ENCODE measurements at places on chromosomes 16 and 17.

GRCh38 chr17:9537177-9537776 is 38.3 kb downstream of the STX8 start:
- no peak for DNase-seq

- DNase-seq = no peak
These were observed 20.9 kb upstream of the NSRP1 start for GRCh38 chr17:30095507-30096244.

DNA sequence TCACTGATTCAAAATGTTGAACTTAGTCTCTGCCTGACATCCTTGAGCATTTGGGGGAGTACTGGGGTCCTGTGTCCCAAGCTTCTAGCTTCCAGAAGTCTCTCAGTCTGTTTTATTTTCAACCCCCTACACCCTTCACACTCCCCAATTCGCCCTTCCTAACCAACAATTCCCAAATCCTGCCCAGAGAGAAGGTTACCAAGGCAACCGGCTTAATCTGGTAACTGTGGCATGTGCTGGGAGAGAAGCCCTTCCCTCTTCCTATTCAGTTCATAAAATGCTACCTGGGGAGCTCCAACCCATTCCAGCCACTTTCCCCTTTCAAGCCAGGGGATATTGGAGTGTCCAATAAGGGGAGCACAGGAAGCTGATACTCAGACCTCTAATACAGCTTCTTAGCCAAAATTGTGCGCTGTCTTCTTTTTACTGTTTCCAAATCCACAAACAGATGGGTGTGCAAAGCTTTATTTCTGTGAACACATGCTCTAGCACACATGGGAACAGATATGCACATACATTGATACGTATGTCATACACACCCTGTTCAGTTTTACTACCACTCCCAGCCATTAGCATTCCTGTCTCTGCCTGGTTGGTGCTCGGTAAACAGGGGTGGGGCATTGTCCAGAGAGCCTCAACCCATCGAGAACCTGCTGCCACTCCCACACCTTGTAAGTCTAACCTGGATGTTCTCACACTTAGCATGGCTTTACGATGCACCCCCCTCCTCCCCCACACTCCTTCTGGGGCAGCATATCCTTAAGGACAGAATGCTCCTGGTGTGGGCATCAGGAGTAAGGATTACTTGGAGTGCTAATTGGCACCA is 1.1 kb upstream of the RAPGEFL1 start:
- DNase-seq = no peak

GRCh38 chr16:709566-710499 is 4.2 kb upstream of the FBXL16 start:
- no peak for DNase-seq

GRCh38 chr17:68200689-68201417 is 47.0 kb upstream of the AMZ2 start:
- DNase-seq = peak; percentile 88

DNA sequence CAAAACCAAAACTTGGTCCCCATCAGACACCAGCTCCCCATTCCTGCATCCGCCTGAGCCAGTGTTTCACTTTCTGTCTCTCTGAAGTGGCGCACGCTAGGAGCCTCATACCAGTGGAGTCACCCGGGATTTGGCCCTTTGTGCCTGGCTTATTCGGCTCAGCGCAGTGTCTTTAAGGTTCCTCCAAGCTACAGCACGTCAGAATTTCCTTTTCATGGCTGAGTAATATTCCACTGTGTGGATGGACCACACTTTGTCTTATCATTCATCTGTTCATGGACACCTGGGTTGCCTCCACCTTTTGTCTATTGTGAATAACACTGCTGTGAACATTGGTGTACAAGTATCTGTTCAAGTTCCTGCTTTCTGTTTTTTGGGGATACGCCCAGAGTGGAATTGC is 45.2 kb upstream of the CHMP6 start:
- no peak for DNase-seq

- DNase-seq = no peak
These were observed 10.7 kb upstream of the GSDMA start for GRCh38 chr17:39951924-39952679.

DNA sequence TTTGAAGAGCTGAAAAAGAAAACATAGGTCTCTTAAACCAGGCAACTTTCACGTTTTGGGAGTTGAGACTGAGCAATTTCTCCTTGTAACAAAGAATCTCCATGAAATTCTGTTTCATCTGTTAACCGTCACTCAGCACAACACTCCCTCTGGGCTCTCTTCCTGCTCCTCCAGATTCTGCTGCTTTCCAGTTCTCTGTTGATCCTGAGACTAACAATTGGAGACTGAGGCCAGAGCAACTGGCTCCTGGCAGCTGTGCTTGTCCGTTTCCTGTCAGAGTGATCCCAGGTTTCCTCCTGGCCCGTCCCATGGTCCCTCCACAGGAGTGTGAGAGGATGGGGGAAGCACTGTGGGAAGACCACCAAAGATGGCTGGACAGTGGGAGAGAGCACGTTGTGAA is 32.5 kb downstream of the IST1 start:
- no peak for DNase-seq

- no peak for DNase-seq
These were observed 239.4 kb downstream of the MSI2 start for GRCh38 chr17:57495771-57496170.

DNA sequence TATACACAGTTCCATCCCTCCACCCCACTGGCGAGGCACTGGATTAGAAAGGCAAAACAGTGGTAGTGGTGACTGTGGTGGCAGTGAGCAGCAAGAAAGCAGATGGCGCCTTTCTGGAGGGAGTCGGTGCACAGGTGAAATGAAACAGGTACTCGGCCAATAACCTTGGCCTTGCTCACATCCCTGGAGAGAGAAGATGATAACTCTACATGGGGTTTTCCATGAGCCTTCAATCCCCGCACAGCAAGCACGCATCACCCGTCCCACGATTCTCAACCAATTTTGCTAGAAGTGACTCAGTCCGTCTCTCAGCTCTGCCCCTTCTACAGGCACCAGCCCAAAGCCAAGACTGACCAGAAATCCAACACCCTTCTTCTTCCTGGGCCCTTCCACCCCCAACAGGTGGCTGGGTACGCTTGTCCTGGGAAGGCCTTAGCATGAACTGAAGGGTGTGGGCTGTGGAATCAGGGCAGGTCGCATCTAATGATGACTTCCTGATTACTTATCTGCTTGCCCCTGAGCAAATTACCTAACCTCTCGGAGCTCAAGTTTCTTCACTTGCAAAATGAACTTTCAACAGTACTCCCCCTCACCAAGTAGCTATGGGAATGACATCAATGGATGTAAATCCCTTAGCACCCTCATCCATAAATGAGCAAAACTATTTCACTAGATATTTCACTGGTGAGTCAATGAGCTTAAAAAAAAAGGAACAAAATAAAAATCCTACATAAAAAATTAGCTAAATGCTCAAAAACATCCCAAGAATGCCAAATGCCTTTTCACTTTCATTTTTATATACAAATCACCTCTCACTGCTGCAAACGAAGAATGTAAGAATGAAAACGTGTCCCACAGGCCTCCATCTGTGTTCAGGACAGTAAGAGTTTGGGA is 18.0 kb downstream of the XPO6 start:
- no peak for DNase-seq

GRCh38 chr16:80735846-80736245 is 68.6 kb downstream of the CDYL2 start:
- no peak for DNase-seq

DNA sequence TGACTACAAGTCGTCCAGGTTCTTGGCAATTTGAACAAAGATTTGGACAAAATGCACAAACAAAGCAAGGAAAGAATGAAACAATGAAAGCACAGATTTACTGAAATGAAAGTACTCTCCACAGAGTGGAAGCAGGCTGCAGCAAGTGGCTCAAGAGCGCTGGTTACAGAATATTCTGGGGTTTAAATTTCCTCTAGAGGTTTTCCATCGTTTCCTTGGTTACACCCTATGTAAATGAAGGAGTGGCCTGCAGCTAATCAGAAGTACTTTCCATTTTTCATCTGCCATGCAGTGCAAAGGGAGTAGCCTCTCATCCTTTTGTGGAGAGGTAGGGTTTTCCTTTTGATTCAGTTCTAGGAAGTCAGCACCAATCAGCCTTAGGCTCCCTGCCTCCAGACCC is 11.8 kb downstream of the STXBP4 start:
- no peak for DNase-seq

DNA sequence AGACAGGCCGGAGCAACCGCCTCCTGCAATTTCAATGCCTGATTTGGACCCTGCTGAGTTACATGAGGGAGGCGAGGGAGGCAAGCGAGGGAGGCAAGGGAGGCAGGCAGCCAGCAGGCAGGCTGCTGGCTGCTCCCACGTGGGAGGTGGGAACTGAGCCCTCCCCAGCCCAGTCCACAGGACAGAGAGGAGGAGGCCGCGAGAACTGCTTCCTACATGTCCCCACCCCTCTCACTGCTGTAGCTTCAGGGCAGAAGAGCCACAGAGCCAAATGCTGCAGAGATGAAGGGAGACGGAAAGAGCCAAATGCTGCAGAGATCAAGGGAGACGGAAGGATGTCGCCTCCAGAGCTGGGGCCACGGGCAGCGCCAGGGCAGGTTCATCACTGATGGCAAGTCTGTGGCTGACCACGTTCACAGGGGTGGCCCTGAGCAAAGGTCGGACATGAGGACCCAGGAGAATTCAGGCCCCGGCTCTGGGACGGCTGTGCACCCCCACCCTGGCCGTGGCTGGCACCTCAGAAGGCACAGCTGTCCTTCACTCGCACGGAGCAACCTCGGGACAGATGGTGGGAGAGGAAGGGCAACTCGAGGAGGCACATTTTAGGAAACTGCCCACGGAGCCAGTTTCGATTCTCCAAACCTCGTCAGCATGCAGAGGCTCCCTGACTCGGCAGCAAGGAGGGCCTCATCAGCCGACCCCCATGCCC is 21.5 kb downstream of the RPH3AL start:
- no peak for DNase-seq

DNA sequence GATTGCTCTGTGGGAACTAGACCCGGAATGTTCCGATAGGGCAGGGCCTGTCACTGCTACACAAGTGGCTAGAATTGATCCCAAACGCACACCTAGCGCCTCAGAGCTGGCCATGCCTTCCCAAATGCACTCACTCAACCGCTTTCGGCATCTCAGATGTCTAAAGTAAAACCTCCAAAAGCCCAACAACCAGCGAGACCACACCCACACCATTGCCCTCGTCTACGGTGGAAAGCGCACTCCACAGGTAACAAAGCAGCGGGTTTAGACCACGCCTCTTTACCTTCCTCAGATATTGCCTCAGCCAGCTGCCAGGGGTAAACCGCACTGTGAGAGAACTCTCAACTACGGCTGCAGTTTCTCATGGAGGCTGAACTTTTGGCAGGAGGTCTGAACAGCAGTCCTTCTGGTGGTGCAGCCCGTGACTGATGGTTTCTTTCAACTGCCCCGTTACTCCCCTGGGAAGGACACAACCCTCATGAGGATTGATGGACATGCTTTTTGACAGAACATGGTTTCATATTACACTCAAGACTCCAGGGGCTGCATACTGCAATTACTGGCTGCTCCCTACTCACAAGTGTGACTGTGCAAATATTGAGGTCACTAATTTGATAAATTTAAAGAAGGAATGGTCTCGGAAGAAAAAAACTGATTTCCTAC is 34.5 kb downstream of the USP7 start:
- no peak for DNase-seq

- DNase-seq = no peak
These were observed 5.1 kb upstream of the NT5M start for GRCh38 chr17:17298108-17298507.

DNA sequence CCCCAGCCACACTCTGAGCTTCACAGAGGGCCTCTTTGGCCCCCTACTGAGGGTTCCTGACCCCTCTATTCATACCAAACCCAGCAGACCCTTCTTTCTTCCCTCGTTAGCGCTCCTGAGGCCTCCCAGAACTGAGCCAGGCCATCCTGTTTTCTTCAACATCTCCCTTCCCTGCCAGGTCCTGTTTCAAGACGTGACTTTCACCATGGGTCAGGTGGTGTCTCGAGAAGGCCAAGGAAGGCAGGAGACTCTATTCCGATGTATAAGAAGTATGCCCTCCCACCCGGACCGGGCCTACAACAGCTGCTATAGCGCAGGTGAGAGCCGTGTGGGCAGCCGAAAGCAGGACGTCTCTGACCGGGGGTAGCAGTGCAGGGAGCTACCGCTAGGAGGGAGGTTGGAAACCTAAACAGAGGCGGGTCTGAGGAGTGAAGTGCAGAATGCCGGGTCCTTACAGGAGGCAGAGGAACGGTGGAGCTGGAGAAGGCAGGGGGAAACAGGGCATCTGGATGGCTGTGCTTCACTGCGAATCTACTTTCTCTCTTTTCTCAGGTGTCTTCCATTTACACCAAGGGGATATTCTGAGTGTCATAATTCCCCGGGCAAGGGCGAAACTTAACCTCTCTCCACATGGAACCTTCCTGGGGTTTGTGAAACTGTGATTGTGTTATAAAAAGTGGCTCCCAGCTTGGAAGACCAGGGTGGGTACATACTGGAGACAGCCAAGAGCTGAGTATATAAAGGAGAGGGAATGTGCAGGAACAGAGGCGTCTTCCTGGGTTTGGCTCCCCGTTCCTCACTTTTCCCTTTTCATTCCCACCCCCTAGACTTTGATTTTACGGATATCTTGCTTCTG is 1.3 kb upstream of the SENP3 start:
- no peak for DNase-seq

- DNase-seq = no peak
These were observed 68.7 kb downstream of the SLC39A11 start for GRCh38 chr17:73023759-73024158.

GRCh38 chr16:10738231-10739077 is 5.2 kb upstream of the NUBP1 start:
- peak; percentile 92 for DNase-seq

DNA sequence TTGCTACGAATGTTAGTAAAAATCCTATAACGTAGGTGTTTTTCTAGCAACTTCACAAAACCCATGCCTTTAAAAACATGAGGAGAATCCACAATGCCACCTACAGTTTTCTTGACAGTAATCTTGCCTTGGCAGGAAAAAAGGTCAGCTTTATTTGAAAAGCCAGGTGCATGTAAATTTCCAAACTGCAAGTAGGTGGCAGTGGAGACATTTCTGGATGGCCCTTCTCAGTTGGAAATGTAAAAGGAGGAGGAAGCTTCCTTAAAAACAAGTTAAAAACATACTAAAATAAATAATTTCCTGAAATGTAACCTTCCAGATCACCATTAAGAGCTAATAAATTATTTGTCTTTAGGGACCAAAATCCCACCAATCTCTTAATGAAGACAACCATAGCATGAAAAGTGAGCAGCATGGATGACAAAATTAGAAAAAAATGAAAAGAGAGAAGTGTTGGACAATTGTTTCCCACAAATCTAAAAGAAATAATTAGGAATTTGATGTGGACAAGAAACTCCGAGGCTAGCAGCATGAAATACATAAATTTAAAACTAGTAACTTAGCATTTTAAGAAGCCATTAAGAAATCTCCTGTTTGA is 152.2 kb downstream of the SNX11 start:
- DNase-seq = no peak

All from ascending aorta (tissue), 2 donors.